GOT3 (cell line): ENCODE measurements at places on chromosomes 7 and 10.

- DNase-seq, result no peak
Observed at GRCh38 chr7:14446829-14447228, 455.7 kb downstream of the DGKB start.

GRCh38 chr7:17168416-17168815, 130.0 kb upstream of the AHR start:
- no peak for DNase-seq

DNA sequence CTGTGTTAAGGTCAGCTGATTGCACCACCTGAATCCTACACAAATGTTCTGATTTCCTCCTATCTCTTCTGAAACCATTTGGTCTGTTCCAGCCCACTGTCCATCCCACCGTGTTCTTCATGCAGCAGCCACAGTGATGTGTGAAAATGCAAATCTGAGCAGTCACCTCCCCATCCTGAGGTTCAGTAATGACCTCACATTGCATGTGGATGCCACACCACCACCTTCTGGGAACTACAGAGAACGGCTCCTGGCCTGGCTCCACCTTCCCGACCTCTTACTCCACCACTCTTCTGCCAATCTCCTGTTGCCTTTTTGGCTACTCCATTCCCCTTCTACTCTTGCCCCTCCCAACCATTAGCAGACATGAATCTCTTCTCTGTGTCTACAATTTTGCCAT, 244.4 kb downstream of the TNS3 start:
- no peak for DNase-seq

- DNase-seq, result no peak
Observed at GRCh38 chr10:126133906-126134656, 237.7 kb downstream of the FANK1 start.

DNA sequence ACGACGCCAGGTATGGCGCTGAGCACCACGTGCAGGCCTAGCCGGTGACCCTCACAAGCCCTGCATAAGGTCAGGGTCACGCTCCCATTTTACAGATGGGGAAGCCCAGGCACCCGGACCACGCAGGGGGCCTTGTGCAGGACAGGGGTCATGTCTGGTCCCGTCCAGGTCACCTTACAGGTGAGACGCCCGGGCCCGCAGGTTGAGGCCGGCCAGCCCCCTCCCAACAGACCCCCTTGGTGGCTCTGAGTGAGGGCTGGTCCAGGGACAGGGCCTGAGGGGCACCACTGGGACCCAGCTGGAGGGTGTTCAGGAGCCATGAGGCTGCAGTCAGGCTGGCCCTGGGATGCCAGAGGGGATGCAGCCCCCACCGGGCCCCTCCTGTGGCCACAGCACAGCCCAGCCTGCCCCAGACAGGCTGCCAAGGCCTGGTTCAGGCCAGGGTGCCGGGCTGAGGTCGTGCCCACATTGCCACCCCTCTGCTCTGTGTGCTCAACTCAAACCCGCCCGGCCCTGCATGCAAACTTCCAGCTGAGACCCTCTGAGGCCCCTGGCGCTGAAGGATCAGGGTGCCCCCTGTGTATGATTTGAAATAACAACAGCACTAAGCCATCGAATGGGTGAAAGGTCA, 69.0 kb downstream of the PWWP2B start:
- DNase-seq, result no peak

- DNase-seq, result no peak
Observed at GRCh38 chr10:34125702-34126101, 689.4 kb downstream of the PARD3 start.

- no peak for DNase-seq
Observed at GRCh38 chr10:89309156-89310055, 7.6 kb downstream of the IFIT2 start.

DNA sequence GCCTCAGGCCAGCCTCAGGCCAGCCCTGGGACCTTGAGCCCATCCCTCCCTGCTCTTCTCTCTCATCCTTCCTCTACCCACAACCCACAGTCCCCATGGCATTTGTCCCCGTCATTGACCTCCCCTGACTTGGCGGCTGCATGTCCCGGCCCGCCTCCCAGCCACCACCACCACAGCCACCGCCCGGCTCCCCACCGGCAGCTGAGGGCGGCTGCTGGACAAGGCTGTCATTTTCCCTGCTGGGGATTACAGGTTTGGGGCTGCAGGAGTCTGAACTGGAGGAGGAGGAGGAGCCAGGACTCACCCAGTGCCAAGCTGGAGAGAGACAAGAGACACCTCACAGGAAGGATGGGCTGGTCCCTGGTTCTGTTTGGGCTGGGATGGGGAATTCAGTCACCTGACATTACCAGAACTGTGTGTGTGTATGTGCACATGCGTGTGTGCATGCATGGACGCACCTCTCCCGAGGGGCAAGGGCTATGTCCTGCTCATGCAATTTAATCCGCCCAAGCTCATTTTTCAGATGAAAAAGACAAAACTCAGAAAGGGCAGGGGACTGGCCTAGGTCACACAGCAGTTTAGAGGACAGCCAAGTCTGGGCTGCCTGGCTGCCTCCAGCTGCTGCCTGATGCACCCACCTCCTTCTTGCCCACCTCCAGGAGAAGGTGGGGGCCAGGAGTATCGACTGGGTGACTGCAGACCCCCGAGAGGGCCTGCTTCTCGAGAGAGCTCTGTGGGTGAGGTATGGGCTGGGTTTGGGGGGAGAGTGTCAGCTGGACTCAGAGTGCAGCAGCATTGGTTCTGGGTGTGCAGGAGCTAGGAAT, 113.1 kb downstream of the ZMIZ1 start:
- DNase-seq, result no peak

GRCh38 chr7:154640917-154641316, 362.0 kb downstream of the PAXIP1 start:
- no peak for DNase-seq

DNA sequence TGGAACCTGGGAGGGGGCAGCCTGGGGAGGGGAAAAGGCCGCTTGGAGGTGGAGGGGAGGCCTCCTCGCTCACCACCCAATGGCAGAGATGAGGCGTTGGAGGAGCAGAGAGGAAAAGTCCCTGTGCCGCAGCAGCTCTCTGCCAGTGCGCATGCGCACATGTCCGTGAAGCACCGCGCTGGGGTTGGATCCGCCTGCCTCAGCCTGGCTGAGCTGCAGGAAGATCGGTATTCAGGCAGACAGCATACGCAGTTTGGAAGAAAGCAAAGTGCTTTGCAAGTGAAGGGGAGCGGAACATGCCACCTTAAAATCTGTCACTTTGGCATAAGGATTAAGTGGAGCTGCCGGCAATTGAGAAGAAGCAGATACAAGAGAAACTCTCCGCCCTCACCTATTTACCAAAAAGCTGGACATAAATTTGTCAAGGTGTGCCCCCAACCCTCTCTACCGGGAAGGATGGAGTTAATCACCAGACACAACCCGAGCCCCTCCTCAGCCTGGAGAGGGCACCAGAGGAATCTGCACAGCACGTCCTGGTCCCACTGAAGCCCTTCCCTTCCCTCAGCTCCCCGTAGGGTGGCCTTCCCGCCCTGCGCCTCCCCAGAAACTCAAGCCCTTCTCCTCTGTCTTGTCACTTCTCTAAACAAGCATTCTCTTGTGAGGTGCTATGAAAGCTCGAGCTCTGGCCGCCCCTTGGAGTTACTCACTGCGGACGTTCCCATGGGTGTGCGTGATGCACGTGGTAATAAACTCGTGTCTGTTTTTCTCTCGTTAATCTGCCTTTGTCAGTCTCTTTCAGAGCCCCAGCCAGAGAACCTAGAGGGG, 32.2 kb upstream of the TMEM72 start:
- DNase-seq, result peak; percentile 31

DNA sequence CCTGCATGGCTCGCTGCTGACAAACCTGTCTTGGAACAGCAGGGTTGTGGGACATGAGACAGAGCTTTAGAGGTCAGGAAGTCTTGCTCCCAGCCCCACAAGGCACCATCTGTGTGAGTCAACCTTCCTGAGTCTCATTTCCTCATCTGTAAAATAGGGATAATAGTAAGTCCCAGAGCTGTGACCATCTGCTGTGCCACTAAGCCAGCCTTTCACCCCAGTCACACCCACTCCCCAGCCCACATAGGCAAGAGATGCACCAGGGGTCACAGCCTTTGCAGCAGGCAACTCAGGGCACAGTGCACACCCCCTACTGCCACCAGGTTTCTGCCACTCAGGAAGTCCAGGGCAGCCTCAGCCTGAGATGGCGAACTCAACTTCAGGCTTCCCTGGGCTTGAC, 29.4 kb upstream of the CDH23 start:
- DNase-seq, result no peak

GRCh38 chr7:66362136-66362535, 157.0 kb downstream of the TPST1 start:
- no peak for DNase-seq

DNA sequence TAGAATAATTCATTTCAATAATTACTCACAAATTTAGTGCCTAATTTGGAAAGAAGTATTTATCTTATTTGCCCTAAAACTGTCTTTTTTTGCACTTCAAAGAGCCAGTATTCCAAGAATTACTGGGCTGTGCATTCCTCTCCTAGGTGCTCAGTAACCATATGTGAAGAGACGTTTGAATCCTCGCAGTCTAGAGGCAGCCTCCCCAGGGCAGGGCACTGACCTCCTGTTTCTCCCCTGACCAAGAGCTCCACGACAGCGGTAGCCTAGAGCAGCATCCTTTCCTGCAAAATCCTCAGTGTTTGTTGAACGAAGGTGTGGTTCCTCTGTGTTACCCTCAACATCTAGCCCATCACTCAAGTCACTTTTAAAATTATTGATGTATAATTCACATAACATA, 113.1 kb downstream of the EEPD1 start:
- DNase-seq, result no peak

GRCh38 chr7:115083935-115084334, 162.0 kb downstream of the MDFIC start:
- no peak for DNase-seq

DNA sequence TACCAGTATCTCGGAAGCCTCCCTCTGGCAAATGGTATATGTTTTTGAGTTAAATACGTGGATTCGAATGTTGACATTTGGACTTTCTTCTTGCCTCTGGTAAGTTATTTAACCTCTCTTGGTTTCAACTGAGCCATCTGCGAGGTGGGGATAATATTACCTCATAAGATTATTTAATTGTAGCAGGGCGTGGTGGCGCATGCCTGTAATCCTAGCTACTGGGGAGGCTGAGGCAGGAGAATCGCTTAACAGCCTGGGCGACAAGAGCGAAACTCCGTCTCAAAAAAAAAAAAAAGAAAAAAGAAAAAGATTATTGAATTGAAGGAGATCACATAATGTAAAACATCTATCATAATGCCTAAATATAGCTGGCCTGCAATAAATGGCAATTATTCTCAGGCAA, 396 bp upstream of the TAF5 start:
- DNase-seq, result no peak

DNA sequence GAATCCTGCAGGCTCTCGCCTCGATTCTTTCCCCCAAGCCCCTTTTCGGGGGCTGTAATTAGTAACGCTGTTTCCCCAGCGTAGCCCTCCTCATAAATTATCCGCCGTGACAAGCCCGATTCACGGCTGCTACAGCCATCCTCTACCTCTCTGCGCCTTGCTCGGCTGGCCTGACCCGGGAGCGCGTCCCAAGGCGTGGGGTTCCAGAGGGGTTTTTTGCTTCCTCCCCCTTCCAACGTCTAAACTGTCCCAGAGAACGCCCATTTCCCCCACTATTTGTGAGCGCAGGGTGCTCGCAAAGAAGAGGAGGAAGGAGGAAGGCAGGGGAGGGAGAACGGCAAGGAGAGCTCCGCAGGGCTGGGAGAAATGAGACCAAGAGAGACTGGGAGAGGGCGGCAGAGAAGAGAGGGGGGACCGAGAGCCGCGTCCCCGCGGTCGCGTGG, 880 bp downstream of the HOXA5 start:
- no peak for DNase-seq

- no peak for DNase-seq
Observed at GRCh38 chr10:27799046-27799445, 53.4 kb upstream of the MKX start.

GRCh38 chr7:8320174-8320573, 58.2 kb upstream of the ICA1 start:
- no peak for DNase-seq

DNA sequence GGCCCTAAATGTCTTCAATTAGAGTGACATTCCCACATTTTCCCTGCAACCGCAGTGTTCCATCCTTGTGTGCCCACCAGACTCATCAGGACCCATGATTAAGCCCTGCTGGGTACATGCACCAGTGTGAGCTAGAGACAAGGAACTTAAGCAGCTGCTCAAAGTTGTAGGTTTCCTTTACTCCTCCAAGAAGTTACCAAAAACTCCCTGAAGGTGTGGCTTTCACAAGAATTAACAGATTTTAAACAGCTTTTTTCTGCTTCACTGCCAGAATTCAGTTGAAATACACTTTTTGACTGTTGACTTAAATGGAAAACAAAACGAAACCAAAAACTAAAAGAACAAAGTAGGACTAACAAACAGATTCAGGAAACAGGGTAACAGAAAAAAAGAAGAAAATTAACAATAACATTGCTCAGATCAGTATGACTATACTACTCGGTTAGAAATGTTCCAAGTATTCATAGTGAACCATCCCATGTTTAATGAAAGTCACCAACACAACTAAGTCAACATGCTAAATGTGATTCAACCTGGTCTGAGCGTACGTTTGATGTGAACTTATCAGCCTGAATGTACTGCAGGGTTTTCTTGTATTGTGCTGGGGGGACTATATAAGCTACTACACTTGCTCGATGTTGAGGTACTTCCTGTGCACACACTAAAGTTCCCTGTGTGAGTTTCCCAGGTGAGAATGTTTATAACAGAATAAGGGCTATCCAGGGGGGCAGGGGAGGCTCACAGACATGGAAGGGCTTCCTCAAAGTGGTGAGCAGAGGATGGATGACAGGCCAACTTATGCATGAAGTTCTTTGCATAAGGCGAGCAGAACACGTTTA, 22.2 kb downstream of the SLC37A3 start:
- DNase-seq, result no peak

- no peak for DNase-seq
Observed at GRCh38 chr10:91036807-91037411, 116.0 kb upstream of the ANKRD1 start.

GRCh38 chr10:122830965-122831353, 14.7 kb downstream of the CUZD1 start:
- DNase-seq, result no peak

GRCh38 chr10:9515922-9516321, 1461.4 kb downstream of the GATA3 start:
- no peak for DNase-seq

DNA sequence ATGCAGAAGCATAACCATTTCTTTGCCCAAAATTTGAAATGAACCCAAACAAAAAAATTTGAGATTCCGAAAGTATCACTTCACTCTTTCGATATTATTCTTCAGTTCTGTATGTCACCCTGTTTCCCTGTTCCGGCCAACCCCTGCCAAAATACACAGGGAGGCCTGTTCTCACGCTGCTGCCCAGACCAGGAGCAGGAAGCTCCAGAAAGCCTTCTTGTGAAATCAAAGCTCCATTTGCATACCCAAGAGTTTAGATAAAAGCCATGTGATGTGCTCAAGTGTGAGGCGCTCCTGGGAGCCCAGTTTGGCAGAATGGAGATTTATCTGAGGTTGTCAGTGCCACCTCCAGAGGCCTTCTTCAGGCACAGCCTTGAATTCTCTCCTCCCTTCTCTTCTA, 236.2 kb downstream of the FGFR2 start:
- DNase-seq, result no peak
